ENCODE measurements at places on chromosomes 2 and 18.

- peak; percentile 57 for DNase-seq
Observed at GRCh38 chr2:61993422-61994024, 88.0 kb downstream of the COMMD1 start.

DNA sequence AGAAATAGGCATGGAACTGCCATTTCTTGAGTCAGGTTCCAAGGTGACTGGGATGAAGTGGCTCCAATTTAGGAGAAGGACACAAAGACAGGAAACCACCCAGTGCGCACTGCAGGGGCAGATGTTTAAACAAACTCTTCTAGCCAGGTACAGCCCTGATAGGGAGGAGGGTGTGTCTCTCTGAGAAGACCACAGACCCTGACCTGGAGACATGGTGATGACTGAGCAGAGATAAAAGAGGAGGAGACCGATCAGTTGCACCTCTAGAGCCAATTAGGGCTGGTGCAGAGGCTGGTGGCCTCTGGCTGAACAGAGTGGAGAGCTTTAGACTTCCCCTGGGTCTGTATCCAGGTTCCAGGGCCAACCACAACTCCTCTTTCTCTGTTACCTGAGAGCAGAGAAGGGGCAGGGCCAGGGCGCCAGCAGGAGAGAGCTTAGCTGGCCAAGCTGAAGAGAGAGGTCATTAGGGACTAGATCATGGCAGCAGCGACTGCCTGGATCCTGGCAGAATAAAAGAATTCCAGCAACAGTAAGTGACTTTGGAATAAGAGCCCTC, 5.4 kb upstream of the SPOPL start:
- DNase-seq: no peak

GRCh38 chr2:69090820-69091219, 77.8 kb downstream of the ANTXR1 start:
- DNase-seq: no peak

DNA sequence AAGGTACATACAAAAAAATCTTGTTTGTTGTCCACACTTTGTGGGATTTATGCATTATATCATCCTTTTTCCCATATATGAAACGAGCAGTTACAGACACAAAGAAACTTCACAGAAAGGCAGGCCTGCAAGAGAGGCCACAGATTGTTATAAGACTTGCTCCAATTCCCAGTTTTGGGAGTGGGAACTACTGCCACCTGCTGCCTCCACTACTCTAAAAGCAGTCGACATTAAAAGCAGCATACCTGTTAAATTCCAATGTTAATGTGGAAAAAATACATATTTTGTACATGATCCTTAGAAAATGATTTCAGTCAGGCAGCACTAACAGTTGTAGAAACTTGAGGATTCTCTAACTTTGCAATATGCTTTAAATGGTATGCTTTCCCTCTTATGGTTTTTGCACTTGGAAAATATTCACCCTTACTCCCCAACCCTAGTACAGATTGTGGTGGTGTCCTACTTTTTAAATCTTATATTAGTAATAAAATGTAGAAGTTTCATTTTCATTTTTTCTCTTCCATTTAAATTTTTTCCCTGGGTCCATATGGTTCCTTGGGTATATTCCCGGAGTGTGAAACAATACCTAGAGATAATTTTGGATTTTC, 37.9 kb downstream of the SLC38A11 start:
- peak; percentile 53 for DNase-seq

DNA sequence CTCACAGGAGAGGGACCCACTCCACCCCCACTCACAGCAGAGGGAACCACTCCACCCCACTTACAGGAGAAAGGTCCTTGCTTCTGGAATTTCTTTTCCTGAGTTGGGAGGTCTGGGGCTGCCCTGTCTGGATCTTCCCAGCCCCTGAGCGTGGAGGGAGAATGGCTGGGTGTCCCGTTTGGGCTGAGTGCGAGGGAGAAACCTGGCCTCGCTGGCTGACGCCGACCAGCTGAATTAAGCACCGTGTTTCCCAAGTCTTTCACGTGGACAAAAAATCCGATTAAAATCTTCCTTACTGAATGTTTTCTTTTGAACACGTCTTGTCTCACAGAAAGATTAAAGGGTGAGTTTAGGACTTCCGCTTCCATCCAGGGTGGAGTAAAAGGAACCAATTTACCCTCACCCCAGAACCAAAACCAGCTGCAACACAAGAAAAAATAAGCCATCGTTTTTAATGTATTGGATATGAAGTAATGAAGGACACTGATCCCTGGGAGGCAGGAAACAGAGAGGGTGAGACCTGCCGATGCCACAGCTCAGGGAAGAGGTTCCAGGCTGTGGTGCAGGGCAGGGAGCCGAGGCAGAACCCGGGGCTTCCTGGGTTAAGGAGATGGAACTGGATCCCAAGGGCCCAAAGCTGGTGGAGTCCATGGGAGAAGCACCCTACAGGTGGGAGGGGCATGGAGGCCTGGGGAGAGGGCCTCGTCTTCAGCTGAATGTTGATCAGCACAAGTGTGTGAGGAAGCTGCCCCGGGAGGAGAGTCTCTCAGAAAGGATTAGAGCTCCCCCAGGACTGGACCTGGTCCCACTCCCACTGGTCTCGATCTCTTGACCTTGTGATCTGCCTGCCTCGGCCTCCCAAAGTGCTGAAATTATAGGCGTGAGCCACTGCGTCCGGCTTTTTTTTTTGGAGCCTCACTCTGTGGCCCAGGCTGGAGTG, 60.3 kb downstream of the RTP5 start:
- DNase-seq: no peak

DNA sequence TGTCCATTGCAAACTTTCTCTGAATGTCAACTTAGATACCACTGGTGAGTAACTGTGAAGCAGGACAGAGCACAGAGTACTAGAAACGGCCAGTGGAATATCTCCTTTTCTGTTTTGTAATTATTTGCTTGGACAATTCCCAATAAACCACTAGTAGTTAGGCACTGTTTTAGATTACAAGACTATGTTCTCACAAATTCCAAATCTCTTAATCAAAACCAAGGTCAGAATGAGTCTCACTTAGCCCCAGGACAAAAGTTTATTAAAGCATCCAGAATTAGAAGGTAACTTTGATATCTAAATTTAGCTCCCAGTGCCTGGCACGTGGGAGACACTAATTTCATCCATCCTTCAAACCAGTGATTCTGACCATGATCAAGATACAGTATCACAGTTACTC, 89.0 kb downstream of the ZNF521 start:
- DNase-seq: peak; percentile 34

DNA sequence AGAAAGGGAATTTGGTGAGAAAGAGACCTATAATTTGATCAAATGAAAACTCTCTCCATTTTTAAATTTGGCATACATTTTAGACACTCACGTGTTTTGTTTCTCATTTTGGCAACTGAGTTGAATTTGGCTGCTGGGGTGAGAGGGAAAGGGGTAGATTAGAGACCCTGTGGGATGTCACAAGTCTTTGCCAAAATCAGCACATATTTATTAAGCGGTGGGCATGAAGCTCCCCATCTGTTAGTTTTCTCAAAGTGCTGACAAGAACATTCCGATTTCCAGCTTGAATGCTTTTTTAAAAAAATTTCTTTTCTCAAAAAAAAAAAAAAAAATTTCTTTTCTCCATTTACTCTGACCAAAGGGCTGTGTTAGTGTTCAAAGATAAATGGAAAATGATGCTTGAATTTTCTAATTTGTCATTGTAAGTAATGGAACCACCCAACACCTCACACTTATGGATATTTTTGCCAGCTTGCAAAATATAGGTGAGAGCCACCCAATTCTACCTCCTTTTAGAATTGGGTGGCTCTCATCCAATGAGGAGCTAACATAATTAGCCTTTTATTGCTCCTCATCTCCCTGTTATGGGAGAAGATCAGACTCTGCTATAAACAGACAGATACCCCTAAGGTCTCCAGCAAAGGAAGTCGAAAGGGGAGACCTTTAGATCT, 222.9 kb upstream of the FN1 start:
- no peak for DNase-seq

DNA sequence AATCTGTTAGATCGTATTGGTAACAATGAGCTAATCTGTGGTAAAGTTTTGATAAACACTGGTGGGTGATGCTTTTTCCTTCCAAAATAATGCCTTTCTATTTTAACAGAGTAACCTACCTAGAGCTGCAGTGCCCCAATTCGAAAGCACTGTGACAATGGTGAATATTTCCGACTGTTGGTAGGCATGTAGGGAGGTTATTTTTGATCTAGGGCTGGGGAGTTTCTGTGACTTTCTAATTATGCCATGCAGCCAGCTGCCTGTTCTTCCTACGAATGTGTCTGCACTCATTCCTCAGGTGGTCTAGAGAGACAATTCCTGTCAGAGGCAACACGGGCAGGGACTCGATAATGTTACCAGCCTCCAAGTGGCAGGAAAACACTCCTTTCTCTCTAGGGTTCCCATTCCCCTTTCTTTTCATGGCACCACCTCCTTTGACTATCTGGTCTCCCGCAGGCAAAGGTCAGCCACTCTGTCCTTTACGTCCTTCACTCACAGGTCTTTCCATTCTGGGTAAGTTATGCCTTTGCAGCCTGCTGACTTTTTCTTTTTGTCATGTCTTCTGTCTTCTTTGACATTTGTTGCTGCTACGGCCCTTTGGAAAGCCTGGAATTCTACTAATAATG, 167.2 kb upstream of the MGAT5 start:
- no peak for DNase-seq

GRCh38 chr2:112725545-112726457, 5.0 kb downstream of the NT5DC4 start:
- DNase-seq: no peak

DNA sequence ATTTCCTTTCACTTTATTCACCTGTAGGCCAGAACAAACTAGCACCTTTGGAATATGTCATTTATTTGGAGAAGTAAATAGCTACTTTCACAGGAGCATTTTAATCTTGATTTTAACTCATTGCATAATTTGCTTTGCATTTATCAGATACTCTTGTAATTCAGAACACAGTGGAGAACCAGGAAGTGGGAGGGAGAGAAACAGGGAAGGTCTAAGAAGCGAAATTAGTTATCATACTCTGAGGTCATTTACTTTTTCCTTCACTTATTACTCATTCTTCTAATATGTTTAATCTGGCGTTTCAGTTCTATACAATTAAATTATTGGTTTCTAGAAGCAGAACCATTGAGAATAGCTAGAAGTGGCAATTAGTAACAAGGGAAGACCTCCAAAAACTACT, 20.7 kb downstream of the RBM44 start:
- no peak for DNase-seq

GRCh38 chr2:9610781-9611548, 19.8 kb downstream of the YWHAQ start:
- no peak for DNase-seq

- no peak for DNase-seq
Observed at GRCh38 chr2:8676921-8677645, 4.8 kb upstream of the ID2 start.

- DNase-seq: no peak
Observed at GRCh38 chr2:46555011-46555410, 75.6 kb downstream of the TMEM247 start.

- DNase-seq: no peak
Observed at GRCh38 chr2:7841751-7842150, 840.1 kb upstream of the ID2 start.

GRCh38 chr2:130756053-130756873, 923 bp downstream of the AMER3 start:
- DNase-seq: no peak

- DNase-seq: no peak
Observed at GRCh38 chr18:78721981-78722380, 257.6 kb upstream of the SALL3 start.

DNA sequence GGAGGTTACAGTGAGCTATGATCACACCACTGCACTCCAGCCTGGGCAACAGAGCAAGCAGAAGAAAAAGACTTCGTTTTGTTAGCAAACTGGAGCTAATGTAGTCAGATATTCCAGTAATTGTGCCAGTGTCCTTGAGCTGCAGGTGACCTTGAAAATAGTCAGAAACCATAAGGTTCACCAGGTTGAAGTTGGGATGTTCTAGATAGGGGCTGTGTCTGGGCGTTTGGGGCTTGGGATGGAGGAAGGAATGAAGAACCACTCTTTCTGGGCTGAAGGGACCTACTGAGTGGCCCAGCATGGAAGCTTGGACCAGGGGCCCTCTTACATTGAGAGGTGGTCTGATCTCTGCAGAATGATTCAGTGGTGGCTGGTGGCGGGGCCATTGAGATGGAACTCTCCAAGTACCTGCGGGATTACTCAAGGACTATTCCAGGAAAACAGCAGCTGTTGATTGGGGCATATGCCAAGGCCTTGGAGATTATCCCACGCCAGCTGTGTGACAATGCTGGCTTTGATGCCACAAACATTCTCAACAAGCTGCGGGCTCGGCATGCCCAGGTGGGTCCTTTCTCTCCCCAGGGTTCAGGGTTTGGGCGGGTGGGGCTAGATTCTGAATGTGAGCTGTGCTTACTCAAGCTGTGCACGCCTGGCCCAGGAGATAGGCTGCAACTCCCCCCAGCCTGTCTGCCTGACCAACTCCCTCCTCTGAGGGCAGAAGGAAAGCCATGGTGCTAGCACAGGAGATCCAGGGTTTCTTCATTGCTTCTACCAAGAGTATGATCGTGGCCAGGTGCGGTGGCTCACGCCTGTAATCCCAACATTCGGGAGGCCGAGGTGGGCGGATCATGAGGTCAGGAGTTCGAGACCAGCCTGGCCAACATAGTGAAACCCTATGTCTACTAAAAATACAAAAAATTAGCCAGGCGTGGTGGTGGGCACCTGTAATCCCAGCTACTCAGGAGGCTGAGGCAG, 17.1 kb downstream of the CCT7 start:
- peak; percentile 96 for DNase-seq

Measured in myocyte (in vitro differentiated cells).